Osteoblast (primary cell): ENCODE measurements at places on chromosomes 3 and 15. TPM values are rescaled to one million over a fixed set of nuclear protein-coding genes. Genes with fewer than 3 reads are reported as not detected.

The ERC2 gene
- 0.36 TPM in 1 of 2 replicates, not detected in the other for total RNA-seq

The GCNT3 gene
- 0.72 and 1.2 TPM in 2 replicates for total RNA-seq

The CADPS gene
- 3.2 TPM in 1 of 2 replicates, not detected in the other for total RNA-seq

The CFAP100 gene
- not detected in 2 replicates for total RNA-seq
